ENCODE measurements at places on chromosomes 6 and 20.

DNA sequence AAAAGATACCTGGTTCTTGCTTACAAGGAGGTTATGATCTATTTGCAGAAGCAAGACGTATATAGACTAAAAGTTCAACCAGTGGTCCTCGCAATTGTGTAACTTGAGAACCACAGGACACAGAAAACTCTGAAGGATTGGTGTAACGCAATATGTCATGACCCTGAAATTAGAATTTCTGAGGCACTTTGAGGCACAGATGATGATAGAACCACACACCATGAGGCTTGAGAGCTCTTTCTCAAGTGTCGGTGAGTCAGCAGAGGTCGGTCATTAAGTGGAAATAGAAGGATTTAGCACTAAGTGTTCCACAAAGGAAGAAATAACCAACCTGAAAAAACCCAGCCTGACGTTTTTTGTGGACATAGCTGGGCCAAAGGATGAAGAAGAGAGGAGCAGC lies 15.3 kb upstream of the CCN2 start:
- no peak for DNase-seq

- DNase-seq, result no peak
These were observed 408.5 kb upstream of the SULF2 start for GRCh38 chr20:48193627-48194425.

DNA sequence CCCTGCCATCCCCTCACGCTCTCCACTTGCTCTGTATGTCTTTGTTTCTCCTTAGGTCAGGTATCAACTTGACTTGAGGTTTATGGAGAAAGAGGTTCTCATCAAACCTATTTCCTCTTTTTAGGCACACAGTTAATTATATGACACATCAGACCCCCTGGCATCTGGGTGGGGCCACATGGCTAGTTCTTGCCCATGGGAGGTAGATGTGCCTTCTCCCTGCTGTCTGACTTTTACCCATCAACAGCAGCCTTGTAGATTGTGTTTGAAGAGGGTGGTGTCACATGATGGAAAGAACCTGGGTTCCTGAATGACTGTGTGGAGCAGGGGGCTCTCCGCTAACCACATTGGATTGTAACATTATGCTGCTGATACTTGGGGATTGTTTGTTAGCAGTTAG lies 7.2 kb upstream of the UQCC2 start:
- DNase-seq, result no peak

DNA sequence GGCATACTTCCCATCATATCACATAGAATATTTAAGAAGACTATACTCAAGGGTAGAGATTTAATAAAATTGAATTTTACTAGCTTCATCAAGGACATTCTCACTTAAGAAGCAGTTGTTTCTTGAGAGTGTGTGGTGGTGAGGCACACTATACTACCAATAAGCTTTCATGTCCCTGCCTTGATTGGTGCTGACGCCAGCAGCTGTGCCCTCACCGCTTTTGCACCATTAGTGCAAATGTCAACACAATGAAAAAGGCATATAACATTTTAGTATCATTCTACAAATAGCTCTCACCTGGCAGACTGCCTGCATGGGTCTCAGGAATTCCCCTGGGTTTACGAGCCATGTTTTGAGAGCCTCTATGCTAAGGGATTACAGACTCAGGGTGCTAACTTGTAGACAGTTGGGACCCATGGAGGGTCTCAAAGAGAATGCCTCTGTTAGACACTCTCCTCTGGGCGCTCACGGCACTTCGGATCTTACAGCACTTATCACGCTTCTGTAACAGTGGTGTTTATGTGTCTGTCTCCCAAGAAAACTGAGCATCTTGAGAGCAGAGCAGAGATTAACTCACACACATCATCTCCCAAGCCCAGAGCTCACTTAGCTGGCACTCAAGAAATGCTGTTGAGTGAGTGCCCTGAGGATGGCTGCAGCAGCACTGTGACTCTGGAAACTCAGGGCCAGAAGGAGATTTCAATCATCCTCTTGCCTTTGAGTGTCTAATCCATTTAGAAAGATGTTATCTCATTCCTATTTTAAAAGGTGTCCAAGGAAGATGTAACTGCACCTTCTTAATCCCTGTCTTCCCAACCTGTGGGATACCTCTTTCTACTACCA lies 143.3 kb upstream of the GPR6 start:
- peak; percentile 65 for DNase-seq

DNA sequence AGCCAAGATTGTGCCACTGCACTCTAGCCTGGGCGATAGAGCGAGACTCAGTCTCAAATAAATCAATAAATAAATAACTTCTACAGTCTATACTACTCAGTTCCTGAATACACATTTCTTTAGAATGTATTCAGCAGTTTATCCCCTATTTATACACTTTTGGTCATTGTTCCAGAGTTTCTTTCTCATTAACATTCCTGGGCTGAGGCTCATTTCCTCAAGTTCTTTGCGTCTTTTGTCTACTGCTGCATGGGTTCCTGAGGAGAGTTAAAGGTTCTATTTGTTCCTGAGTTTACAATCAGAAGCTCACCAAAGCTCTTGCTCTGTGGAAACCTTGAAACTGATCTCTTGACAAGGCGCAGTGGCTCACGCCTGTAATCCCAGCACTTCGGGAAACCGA lies 37.7 kb upstream of the SASH1 start:
- DNase-seq, result no peak

- no peak for DNase-seq
These were observed 45.3 kb upstream of the ZNF184 start for GRCh38 chr6:27517928-27518787.

DNA sequence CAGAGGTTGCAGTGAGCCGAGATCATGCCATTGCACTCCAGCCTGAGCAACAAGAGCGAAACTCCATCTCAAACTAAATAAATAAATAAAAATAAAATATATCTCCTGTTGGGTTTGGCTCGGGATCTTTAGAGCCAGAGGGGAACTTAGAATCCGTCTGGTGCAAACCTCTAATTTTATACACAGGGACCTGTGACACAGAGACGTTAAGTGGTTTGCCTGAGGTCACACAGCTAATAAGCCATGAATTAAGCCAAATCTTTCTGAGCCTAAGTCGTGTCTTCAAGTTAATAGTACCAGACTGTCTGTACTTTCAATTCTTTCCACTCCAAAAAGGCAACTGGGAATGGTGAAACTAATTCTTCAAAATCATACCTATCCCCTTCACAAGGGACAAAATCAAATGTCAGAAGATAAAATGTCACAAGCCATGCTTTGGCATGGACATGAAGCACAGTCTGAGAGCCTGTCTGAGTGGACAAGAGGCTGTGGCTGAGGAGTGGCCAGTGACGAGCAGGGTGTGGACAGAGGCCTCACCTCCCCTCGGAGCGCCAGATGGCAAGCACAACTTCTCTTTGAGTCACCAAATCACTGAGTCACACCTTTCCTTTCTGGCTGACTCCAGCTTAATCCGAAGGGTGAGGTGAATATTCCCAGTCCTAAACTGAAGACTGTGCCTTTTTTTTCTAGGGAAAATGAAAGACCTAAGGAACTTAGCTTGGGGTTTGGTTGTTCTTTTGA lies 177.4 kb downstream of the TFAP2A start:
- DNase-seq, result peak; percentile 68

- DNase-seq, result no peak
These were observed 8.1 kb upstream of the APCDD1L start for GRCh38 chr20:58523072-58523970.

- DNase-seq, result no peak
These were observed 826.9 kb upstream of the EYS start for GRCh38 chr6:66533921-66534404.

- no peak for DNase-seq
These were observed 194.1 kb downstream of the RIMS1 start for GRCh38 chr6:72080260-72080941.

- DNase-seq, result no peak
These were observed 55.0 kb downstream of the QKI start for GRCh38 chr6:163469459-163469985.

DNA sequence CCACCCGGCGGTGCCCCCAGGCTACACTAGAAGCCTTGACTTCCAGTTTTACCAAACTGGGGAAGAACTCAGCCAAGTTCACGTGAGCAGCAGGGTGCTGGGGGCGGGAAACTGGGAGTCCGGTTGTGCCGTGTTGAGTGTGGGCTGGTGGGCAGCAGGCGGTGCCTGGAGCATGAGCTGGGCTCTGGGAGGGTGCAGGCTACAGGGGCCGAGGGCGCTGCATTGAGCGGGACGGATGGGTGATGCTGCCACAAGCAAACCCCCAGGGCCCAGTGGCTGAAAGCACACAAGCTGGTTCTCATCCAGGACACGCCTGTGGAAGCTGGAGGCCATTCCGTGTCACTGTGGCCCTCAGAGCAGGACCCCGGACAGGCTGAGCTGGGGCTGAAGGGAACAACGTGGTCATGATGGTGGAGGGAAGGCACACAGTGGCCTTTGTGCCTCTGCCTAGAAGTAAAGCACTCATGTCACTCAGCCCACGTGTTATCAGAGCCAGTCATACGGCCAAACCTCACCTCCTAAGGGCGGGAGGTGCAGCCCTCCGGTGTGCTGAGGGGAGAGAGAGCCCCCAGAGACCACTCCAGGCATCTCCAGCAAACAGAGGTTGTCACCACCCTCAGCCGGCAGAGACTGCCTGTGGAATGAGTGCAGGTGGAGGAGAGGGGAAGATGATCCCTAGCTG lies 29.5 kb downstream of the RBM38 start:
- no peak for DNase-seq

- DNase-seq, result no peak
These were observed 184.4 kb downstream of the PRL start for GRCh38 chr6:22112461-22112860.

GRCh38 chr20:41424546-41424945 lies 57.9 kb upstream of the EMILIN3 start:
- peak; percentile 13 for DNase-seq

- DNase-seq, result no peak
These were observed 648.4 kb upstream of the MARCKS start for GRCh38 chr6:113208726-113209125.

- no peak for DNase-seq
These were observed 43.8 kb upstream of the DYNLRB1 start for GRCh38 chr20:34472246-34472925.

DNA sequence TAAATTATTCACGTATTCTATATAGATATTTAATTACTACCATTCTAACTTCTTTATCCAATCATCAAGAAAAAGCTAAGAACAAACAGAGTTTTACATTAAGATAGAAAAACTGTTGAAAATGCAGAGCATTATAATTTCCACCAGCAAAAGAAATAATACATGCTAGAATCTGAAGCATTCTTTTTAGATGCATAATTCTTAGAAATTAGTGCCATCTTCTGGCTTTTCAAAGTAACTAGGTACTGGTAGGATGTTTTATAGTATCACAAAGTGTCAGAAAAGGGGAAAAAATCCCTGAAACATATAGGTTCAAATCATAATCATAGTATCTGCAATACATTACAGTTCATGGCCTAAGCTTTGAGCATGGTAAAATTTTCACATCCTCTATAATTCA lies 178.9 kb downstream of the PHF3 start:
- DNase-seq, result no peak

GRCh38 chr6:125558907-125559306 lies 190.5 kb upstream of the HEY2 start:
- DNase-seq, result peak; percentile 91

DNA sequence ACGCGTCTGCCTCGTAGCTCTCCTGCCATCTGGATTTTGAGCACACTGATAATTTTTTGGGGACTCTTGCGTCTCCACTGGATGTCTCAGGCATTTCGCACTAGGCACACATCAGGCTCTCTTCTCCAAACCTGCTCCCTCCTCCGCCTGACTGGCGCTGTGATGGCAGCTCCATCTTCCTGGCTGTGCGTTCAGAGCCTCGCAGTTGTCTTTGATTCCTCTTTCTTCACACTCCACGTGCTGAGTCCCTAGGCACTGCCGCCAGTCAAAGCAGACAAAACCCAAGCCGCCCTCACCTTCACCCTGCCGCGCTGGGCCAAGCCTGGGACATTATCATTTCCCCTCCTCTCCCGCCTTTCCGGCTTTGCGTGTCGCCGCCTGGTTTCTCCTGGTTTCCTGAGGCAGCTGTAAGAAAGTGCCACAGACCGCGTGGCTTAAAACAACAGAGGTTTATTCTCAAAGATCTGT lies 778 bp downstream of the PSMG4 start:
- peak; percentile 75 for DNase-seq

DNA sequence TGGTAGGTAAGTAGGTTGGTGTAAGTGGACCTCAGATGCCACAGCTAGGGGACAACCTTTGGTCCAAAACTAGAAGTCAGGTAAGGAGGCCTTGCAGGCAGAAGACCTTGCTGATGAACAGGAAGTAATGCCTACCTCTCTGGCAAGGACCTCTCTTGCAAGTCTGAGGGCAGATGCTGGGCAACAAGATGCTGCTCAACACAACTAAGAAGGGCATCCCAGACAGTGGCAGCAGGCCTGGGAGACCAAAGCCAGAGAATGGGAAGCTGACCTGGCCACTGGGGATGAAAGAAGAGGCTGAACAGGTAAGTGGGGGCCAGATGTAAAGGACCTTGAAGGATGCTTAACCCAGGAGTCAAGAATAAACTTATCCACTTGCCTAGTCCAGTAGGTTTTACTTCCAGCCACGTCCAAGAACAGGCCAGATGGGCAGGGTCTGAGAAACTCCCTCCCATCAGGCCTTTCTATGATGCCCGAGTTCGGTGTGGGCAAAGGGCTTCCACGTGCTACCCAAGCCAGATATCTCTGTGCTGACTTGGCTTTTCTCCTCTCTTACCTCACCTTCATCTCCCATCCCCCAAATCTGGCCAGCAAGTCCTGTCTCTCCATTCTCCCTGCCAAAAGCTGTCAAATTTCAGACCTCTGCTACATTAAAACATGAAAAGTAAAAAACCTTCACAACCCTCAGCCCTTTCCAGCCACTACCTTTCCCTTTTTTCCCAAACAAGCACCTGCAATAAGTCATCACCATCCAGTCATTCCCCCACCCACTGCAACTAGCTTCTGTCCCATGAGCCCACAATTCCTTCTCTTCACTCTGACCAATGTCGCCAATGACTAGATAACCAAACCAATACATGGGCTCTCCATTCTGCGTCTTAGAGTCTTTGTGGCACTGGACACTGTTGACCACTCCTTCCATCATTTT lies 11.5 kb upstream of the PLCG1 start:
- no peak for DNase-seq

DNA sequence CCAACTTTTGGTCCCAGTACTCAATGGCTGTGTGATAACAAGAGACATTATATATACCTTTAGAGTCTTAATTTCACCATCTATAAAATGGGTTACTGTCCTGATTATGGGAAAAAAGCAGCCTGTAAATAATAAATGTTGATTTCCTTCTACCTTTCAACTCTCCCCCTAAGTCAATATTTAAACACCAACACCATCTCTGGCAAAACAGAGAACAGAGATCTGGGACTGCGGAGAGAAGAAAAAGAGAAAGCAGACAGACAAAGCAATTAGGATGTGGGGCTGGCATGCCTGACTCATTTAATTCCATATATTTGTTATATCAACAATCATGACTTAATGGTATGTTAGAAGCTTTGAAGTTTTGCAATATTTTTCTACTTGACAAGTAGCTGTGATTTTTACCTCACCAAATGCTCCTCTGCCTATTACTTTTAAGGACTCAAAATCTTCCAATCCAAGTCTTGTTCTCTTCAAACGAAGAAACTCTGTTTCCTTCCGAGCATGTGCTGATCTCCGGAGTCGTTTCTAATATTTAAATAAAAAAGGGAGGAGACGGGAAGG lies 23.3 kb downstream of the STK38 start:
- DNase-seq, result no peak
